Activated CD4-positive, alpha-beta T cell treated with anti-CD3 and anti-CD28 coated beads, Interleukin-2, amount 10 ng/mL, durations not matched to agents 24 days and 14 days (primary cell): ENCODE measurements at places on chromosomes 16 and 17. TPM values are rescaled to one million over a fixed set of nuclear protein-coding genes. Genes with fewer than 3 reads are reported as not detected.

The MAP3K14 gene
- 57.4 and 61.0 TPM in 2 replicates for total RNA-seq

DNA sequence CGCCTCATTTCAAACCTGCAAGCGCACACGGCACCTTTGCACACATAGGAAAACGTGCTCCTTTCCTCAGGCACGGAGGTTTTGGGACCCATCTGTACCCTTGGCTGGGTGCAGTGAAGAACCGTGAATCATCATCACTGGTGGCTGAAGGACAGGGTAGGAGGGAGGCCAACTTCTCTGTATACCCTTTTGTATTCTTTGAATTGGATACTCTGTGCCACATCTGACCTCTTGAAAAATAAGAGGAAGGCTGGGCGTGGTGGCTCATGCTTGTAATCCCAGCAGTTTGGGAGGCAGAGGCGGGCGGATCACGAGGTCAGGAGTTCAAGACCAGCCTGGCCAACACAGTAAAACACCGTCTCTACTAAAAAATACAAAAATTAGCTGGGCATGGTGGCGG lies 11.7 kb downstream of the GPRC5B start:
- H3K36me3 ChIP-seq, result no peaks in the 10 kb centered on the region
- DNase-seq, result no peak

The TBC1D3B gene
- total RNA-seq, result 8.9 and 9.8 TPM in 2 replicates

GRCh38 chr16:48448841-48449481 lies 63.7 kb upstream of the SIAH1 start:
- no peak for DNase-seq
- H3K27me3 ChIP-seq, result peaks cover 1% of the 10 kb centered on the region
- H3K36me3 ChIP-seq, result no peaks in the 10 kb centered on the region
- H3K4me3 ChIP-seq, result no peak overlapping the region

DNA sequence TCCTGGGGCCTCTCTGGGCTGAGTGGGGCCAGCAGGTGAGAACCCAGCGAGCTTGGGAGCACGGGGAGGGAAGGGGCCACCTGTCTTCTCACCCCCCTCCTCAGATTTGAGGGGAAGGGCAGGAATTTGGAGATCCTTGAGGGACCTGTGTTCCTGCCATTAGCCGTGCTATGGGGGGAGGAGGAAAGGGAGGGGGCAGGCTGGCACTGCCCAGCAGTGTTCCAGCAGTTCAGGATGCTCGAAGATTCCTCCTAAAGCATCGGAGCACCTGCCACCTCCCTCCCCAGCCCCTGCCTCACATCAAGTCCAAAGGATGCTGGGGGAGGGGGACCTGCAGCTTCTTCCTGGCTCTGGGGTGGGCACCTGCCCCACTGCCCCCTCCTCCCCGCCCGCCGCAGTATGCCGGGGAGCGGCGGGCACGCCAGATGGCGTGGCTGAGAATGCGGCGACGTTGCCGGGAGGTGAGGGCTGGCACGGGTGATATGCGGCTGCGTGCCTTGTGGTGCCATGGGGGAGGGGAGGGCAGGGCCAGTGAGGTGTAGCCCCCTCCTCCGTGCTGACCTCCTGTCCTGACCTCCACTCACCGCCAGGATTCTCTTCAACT lies 4.7 kb upstream of the NEUROD2 start:
- H3K27me3 ChIP-seq, result peaks cover 67% of the 10 kb centered on the region
- H3K4me3 ChIP-seq, result no peak overlapping the region
- H3K27ac ChIP-seq, result no peak overlapping the region
- no peaks in the 10 kb centered on the region for H3K36me3 ChIP-seq

GRCh38 chr16:87487361-87487924 lies 5.4 kb downstream of the ZCCHC14 start:
- no peak overlapping the region for H3K4me3 ChIP-seq
- no peak overlapping the region for H3K27ac ChIP-seq
- peaks cover 19% of the 10 kb centered on the region for H3K27me3 ChIP-seq
- H3K4me1 ChIP-seq, result peaks cover 41% of the 10 kb centered on the region

DNA sequence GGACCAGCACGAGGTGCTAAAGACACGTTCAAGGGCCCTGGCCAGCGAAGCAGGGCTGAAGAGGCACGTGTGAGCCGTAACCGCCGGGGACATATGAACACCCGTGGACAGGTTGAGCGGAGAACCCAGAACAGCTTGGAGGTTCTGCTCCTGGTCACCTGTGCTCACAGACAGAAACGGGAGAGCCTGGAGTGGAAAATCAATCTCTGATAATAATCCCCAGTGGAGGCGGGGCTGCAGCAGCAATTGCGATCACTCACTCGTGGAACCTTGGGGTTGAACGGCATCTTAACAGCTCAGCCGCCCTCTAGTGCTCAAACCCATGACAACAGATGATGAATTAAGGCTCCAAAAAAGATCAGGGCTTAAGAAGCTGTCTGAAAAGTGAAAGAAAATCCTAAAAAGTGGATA lies 25.6 kb downstream of the WIPI1 start:
- H3K27ac ChIP-seq, result no peak overlapping the region
- no peak overlapping the region for H3K4me3 ChIP-seq
- DNase-seq, result peak; percentile 84
- H3K4me1 ChIP-seq, result peaks cover 18% of the 10 kb centered on the region
- H3K36me3 ChIP-seq, result peaks cover 38% of the 10 kb centered on the region

DNA sequence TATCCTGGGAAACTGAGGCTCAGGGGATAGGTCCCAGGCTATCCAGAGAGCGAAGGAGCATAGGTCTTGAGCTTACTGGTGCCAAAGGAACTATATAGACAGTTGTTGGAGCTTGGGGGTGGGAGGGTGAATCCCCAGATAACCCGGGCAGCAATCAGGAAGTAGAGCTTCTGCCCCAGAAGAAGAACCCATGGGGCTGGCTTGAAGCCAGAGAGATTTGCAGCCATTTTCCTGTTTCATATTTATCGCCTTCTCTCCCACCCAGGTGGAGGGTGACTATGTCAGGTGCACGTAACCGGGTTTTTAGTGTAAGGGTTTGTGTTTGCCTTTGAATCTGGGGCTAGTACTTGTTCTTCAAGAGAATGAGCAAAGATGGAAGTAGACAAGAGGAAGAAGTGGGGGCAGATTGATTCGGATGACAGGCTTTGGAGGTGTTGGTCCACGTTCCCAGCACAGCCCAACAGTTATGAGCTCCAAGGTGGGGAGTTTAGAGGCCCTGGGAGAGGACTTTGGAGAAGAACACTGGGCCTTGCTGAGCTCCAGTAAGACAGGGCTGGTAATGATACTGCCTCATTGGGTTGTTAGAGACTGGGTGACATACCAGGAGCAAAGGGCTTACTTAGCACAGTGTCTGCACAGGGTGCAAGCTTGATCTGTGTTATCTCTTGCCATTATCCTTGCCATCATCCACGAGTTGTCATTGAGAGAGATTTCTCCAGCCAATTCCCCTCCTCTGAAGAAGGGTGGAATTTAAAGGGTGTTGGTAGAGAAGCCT lies 145.6 kb downstream of the CCDC182 start:
- peak; percentile 73 for DNase-seq
- H3K36me3 ChIP-seq, result peaks cover 23% of the 10 kb centered on the region
- H3K4me3 ChIP-seq, result peak overlapping the region; percentile 56
- peaks cover 60% of the 10 kb centered on the region for H3K4me1 ChIP-seq
- H3K27me3 ChIP-seq, result no peaks in the 10 kb centered on the region
